ENCODE measurements at places on chromosomes 5 and 9. TPM values are rescaled to one million over a fixed set of nuclear protein-coding genes. Genes with fewer than 3 reads are reported as not detected.

DNA sequence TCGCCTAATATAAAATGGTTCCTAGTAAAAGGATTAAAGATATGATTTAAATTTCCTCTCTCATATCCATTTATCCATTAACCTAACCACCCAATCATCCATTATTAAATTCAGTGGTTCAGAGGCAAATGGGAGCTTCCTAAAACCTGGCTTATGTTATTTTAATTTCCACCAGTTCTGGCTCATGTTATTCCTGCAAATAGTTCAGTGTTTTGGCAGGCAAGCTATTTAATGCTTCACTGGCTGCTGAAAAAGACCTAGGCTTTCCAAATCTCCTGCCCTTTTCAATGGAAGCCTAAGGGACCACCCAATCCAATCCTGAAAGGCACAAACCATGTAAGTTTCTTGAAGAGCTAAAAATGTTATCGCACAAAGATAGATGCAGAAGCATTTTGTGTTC, 52.3 kb downstream of the POC5 start:
- no peaks in the 10 kb centered on the region for H3K27me3 ChIP-seq
- no peak overlapping the region for H3K27ac ChIP-seq
- no peaks in the 10 kb centered on the region for H3K4me1 ChIP-seq
- H3K4me3 ChIP-seq, result no peak overlapping the region
- no peaks in the 10 kb centered on the region for H3K36me3 ChIP-seq

DNA sequence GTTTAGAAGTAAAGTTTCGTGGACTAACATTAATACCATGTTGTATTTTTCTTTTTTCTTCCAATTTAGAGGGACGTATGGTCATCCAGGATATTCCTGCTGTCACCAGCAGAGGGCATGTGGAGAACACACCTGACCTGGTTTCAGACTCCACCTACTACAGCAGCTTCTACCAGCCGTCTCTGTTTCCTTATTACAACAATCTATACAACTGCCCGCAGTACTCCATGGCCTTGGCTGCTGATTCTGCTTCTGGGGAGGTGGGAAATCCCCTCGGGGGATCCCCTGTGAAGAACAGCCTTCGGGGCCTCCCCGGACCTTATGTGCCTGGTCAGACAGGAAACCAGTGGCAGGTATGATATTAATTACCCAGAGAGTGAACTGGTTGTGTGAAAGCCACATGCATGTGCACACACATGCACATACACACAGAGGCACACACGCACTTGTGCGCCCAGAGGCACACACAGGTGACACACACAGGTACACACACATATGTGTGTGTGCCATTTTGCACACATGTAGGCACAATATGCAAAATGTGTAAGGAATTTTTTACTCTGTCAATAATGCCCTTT, 52.4 kb downstream of the DMRT1 start:
- no peak overlapping the region for H3K27ac ChIP-seq
- no peaks in the 10 kb centered on the region for H3K36me3 ChIP-seq
- no peak overlapping the region for H3K4me3 ChIP-seq
- DNase-seq, result peak; percentile 10
- H3K4me1 ChIP-seq, result no peaks in the 10 kb centered on the region

DNA sequence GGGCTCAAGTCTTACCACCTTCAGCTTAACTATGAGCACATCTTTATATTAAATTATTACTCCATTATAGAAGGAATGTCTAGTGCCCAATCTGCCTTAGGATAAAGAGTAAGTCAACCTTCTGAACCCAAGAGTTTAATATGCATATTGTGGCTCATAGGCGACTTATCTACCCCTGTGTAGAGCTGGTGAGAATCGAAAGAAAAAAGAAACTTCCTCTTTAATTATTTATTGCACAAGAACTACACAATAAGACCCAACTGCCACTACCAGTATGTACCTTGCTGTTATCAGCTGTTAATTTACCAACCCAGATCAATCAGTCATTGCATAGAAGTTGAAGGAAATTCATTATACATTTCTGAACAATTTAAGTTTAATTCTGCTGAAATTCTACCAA, 329.1 kb upstream of the SLC24A2 start:
- H3K27ac ChIP-seq, result no peak overlapping the region
- DNase-seq, result no peak
- no peaks in the 10 kb centered on the region for H3K4me1 ChIP-seq
- H3K27me3 ChIP-seq, result peaks cover 1% of the 10 kb centered on the region
- H3K36me3 ChIP-seq, result no peaks in the 10 kb centered on the region
- no peak overlapping the region for H3K4me3 ChIP-seq

DNA sequence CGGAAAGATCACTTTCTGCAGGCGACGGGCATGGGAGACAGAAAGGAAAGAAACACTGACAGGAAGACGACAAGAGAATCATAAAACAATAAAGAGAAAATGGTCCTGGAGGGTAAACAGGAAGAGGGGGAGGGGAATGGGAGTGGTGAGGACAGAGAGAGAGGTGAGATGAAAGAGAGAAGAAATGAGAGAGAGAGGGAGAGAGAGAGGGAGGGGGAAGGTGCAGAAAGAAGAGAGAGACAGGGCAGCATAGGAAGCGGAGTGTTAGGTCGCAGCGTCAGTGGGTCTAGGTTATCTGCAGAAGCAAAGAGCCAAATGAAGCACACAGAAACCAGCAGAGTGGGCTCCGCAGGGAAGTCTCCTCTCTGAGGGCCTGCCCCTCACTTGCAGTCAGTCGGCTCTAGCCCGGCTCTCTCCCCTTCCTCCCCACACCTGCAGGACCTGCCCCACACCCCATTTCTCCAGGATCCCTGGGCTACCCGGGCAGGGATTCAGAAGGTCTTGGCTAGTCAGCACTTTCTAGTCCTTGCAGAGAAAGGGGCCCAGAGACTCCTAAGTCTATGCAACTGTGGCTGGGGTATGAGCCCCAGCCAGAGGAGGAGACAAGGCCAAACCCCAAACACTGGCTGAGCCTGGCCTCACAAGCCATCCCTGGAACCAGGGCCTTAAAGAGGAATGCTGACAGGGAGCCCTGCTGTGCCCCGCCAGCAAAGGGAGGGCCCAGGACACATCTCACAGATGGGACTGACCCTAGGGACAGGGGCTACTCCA, 29.7 kb upstream of the MEIKIN start:
- no peaks in the 10 kb centered on the region for H3K27me3 ChIP-seq
- peaks cover 9% of the 10 kb centered on the region for H3K4me1 ChIP-seq
- H3K27ac ChIP-seq, result no peak overlapping the region

DNA sequence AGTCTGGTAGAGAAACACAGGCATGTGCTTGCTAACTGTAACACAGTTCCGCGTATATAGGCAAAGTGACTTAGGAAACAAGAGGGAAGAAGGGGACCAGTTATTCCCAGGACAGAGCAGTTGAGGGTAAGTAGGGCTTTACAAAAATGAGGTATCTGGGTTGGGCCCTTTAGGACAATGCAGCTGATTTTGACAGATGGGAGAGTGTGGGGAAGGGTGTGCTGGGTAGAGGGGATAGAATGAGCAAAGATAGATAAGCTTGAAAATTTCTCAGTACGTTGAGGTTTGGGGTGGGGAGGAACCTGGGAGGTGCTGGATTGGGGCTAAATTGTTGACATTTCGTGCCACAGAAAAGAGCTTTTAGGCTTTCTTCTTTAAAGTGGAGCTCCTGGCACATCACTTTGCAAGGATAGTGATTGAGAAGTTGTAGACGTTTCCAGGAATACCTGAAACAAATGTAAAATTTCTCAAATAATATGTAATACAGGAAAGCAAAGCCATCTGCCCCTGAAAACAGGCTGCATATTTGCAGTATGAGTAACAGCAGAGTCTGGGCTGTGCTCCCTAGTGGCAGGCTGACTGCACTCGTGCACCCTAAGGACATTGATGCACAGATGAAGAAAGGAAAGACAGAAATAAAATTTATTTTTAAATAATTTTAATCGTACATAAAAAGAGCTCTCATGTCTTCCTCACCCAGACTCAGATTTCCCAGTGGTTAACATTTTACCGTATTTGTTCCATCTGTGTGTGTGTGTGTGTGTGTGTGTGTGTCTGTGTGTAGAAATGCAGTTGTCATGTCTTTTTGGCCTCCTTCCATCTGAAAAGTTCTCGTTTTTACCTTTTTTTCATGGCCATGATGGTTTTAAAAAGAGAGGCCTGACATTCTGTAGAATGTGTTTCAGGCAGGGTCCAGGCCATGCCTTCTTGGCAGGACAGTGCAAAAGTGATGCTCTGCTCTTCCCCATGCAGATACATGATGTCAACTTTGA, 144.9 kb upstream of the DMRT1 start:
- H3K4me1 ChIP-seq, result peaks cover 1% of the 10 kb centered on the region
- no peak overlapping the region for H3K27ac ChIP-seq
- no peak overlapping the region for H3K4me3 ChIP-seq
- no peaks in the 10 kb centered on the region for H3K27me3 ChIP-seq
- H3K36me3 ChIP-seq, result no peaks in the 10 kb centered on the region

DNA sequence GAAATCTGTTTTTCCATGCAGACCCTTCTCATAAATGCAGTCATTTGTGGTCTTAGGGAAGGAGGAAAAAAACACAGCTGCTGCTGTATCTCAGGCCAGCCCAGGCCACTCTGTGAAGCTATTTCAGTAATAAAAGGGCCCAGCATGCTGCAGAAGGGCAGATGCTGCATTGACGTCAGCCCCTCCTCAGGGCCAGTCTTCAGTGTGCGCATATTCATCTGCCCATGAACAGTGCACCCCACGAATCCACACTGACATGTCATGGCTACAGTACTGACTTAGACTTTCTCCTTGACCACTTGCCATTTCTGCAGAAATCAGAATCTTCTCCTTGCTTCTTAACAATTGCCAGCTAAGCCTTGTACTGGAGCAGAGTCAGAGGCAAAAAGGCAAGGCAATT, 304.7 kb downstream of the GABRG2 start:
- DNase-seq, result peak; percentile 47
- H3K27me3 ChIP-seq, result no peaks in the 10 kb centered on the region
- no peak overlapping the region for H3K27ac ChIP-seq
- H3K4me1 ChIP-seq, result no peaks in the 10 kb centered on the region
- H3K36me3 ChIP-seq, result no peaks in the 10 kb centered on the region
- H3K4me3 ChIP-seq, result no peak overlapping the region

DNA sequence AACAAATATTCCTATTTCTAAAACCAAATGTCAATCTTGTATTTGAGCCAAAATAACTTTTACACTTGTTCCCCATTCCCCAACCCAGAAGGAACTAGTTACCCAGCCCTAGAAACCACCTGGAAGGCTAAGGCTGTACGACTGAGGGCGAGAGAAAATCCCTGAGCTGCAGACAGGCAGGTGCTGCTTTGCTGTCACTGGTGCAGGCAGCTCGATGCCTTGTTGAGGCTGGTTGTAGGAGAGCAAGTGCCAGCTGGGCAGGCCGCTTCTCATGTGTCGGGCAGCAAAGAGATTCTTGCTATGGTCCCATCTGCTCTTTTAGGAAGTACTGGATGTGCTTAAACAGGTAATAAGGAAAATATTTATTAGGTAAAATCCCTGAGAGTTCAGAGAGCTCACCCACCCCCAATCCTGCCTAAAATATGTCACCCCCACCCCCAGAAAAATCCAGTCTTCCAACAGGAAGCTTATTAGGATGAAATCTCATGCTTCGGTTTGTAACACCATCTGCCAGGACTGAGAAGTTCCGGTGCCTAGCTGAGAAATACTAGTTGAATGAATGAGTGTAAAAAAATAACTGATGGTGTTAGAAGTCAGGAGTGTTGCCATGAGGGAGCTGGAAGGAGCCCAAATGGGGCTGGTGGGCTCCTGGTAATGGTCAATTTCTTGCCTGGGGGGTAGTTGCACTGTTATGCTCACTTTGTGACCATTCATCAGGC, 91.1 kb upstream of the DMRT1 start:
- H3K27me3 ChIP-seq, result no peaks in the 10 kb centered on the region
- no peaks in the 10 kb centered on the region for H3K36me3 ChIP-seq
- no peak overlapping the region for H3K27ac ChIP-seq
- H3K4me1 ChIP-seq, result no peaks in the 10 kb centered on the region
- DNase-seq, result no peak

FOXD4L5 gene
- total RNA-seq, result 0.13 TPM

SVEP1 gene
- total RNA-seq, result 0.36 TPM
